ENCODE measurements at places on chromosomes 5 and 9.

GRCh38 chr5:170466988-170467707 lies 36.7 kb upstream of the KCNIP1 start:
- no peak for DNase-seq

- DNase-seq, result no peak
These were observed 25.7 kb downstream of the NCS1 start for GRCh38 chr9:130197888-130198287.

DNA sequence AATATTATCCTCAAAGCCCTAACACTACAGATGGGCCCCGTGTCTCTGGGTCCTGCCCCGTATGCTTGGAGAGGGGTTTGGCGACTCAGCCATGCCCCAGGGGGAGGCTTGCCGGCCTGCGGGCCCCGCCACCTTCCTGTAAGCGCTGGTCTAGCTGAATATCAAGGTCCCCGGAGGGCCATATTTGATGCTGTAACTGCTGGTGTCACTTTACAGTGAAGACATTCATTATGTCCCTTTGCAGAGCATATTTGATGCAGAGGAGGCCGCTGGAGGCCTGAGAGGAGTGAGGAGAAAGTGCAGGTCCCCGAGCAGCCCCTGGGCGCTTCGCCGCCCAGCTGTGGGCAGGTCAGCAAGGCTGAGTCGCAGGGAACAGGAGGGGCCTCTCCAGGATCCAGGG lies 16.8 kb downstream of the IRX4 start:
- no peak for DNase-seq

DNA sequence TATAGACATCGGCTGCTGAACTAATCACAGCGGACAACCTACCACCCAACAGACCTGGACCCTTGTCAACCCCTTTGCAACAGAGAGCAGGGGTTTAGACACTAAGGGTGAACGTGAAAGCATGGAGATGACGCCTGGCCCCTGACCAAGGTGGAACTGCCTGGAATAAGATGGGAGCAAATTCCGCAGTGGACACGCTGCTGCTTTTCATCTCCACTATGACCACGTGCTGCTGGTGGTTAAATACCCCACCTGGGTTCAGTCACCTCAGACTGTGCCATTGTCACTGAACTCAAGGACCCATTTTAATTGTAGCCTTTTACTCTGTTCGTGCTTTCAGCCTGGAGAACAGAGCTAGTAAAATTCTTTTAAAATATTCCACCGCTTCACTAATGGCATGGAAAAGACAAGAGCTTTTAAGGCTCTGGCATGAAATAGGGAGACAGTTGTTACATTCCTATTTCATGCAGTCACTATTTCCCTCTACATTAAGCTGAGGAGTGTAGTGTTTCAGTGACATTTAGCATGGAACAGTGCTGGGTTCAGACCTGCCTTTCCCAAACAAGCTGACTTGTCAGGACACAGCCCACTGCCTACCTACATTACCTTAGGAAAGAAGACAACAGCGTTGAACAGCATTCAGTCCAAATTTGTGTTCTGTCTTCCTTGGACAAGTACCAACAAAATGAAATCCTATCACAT lies 96.8 kb downstream of the ANKRD18B start:
- no peak for DNase-seq

DNA sequence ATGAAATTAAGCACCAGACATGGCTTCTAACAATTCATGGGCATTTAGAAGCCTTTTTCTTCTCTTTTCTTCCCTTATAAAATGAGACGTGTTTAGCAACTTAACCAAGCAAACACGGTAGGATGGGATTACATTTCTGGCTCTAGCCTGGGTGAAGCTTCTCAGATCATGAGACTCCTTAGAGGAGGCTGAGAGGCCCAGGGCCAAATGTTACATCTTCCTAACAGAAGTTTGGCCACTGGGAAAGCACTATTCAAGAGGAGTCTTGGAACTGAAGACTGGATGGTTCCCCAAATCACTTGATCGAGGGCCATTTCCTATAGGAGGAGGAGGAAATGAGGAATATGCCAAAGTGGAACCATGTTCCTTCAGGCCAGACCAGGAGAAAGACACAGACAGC lies 1.9 kb downstream of the GABRP start:
- DNase-seq, result no peak

GRCh38 chr5:53694520-53695022 lies 134.1 kb downstream of the NDUFS4 start:
- no peak for DNase-seq

DNA sequence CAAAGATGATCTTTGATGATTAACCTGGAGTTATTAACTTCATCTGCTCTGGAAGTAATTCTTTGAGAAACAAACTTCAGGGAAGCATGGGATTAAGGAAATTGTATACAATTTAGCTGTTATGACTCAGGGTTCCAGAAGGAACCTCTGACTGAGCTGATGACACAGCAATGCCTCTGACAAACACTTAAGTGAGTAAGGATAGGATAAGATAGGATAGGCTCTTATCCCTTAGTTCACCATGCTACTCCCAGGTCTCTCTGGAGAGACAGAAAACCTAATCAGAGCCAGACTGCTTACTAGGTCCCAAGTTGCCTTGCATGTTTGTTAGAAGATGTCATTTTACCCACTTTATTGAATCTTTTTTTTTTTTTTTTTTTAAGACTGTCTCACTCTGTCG lies 12.6 kb upstream of the TMEM38B start:
- DNase-seq, result no peak

DNA sequence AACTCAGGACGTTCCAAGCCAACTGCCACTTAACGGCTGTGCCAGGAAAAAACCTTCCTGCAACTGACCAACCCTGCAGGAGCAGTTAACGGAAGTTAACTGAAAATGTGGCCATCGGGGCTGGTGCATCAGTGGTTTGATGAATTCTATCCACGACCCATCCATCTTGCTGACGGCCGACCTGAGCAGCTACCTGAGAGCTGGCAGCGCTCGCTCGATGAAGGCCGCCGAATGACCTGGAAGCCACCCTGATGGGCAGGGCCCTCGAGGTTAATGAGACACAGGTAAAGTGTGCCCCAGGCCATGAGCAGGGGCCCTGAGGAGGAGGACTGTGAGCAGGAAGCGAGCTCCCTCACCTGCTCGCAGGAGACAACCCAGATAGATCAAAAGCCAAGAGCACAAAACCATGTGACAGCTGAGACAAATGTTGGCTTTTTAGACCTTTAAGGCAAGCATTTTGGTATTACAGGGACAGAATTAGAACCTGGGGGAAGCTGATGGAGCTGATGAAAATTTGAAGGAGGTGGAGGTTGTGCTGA lies 35.3 kb upstream of the FLT4 start:
- no peak for DNase-seq

Measured in stimulated activated CD8-positive, alpha-beta memory T cell treated with anti-CD3 and anti-CD28 coated beads, Interleukin-4, amount 100 ng/mL, for 4 hours (primary cell).